ENCODE measurements at places on chromosomes 3 and 15.

GRCh38 chr3:190807719-190808375, 54.6 kb downstream of the GMNC start:
- no peak for DNase-seq

GRCh38 chr3:171710359-171710758, 99.9 kb downstream of the PLD1 start:
- DNase-seq, result no peak

GRCh38 chr3:24471486-24471885, 23.2 kb downstream of the THRB start:
- DNase-seq, result no peak

DNA sequence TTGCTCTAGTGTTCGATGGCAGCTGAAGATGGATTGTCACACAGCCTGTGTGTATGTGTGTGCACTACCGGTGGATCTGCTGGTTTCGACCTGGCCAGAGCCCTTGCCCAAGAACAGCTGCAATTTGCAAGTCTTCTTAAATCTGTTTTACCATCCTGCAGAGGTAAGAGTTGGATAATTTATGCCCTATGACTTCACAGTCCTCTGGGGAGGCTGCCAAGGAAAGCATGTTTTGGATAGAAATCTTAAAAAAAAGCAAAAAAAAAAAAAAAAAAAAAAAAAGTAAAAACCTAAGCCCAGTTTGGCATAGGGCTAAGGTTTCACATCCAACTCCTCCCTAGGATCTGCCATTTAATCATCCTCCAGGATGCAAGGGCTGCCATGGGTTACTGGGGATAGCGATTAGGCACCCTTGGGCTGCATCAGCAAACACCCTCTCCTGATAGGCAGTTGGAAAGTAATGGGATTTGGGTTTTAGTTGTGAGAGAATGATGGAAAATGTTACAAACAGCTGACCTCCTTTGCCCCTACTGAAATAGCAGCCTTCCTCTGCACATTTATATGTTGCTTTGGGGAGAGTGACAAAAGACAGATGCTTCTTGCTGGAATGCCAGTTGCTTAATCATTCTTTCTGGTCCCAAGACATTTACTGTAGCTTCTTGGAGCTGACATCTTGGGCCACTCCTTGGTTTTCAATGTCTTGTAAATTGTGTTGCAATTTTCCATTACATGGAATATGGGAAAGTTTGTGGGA, 35.4 kb downstream of the CD200R1L start:
- DNase-seq, result no peak

DNA sequence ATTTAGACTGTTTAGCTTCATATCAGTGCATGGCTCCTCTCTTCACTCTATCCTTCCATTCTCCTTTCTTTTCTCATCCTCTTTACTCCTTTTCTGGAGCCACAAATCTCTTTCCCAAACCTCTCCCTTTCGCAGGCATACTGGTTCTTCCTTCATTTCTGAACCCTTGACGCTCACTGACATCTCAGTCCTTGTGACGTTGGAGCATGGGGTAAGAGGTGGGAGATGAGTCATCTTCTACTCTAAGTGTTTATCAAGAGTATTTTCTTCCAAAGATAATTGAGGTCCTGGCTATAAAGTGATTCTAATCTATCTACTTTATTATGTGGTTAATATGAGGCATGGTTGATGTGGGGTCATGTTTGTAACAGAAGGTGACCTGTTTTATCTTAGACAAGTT, 414.2 kb downstream of the AGBL1 start:
- no peak for DNase-seq

GRCh38 chr3:144200466-144200865, 228.8 kb downstream of the DIPK2A start:
- DNase-seq, result no peak

- no peak for DNase-seq
These were observed 597.5 kb upstream of the ROBO2 start for GRCh38 chr3:76442374-76442915.

GRCh38 chr3:193317682-193318300, 60.8 kb downstream of the ATP13A5 start:
- DNase-seq, result no peak

GRCh38 chr15:92243227-92243626, 150.5 kb upstream of the ST8SIA2 start:
- DNase-seq, result no peak

- DNase-seq, result no peak
These were observed 10.9 kb upstream of the CRYBG3 start for GRCh38 chr3:97810779-97811390.

- DNase-seq, result no peak
These were observed 702 bp downstream of the ARHGEF3 start for GRCh38 chr3:56800832-56801661.

GRCh38 chr15:91308855-91309254, 208.8 kb downstream of the SV2B start:
- DNase-seq, result no peak

GRCh38 chr3:23459465-23459864, 256.3 kb downstream of the UBE2E2 start:
- DNase-seq, result no peak

DNA sequence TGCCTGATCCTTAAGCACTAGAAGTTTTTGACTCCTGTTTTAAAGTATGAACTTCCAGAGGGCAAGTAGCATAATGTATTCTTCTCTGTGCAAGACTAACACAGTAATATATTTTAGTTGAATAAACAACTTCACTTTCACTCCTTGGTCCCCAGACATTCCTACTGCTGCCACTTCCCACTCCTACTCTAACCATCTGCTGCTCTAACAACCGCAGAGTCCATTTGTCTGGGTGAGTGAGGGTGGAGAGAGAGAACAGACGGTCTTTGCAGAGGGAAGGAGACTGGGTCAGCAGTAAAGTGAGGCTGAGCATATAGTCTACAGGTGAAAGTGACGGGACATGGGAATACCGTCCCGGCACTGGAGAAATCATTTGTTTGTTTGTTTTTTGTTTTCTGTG, 301.0 kb upstream of the SLCO3A1 start:
- DNase-seq, result no peak

DNA sequence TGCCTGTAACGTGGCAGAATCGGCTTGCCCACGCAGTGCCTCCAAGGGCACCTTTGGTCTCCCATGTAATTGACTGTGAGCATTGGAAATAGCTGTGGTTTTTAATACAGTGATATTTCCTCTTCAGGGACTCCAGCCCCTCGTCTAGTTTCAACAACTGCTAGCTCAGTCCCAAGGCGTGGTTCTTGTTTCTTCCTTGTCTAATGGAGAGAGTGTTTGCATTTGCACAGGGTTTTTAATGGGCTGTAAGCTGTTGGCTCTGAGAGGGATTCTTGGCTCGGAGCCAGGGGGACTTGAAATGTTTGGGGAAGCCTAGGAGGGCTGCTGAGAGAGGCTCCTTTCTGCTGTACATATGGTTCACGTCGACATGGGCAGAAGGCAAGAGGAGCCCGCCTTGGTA, 86.2 kb downstream of the THSD4 start:
- no peak for DNase-seq

DNA sequence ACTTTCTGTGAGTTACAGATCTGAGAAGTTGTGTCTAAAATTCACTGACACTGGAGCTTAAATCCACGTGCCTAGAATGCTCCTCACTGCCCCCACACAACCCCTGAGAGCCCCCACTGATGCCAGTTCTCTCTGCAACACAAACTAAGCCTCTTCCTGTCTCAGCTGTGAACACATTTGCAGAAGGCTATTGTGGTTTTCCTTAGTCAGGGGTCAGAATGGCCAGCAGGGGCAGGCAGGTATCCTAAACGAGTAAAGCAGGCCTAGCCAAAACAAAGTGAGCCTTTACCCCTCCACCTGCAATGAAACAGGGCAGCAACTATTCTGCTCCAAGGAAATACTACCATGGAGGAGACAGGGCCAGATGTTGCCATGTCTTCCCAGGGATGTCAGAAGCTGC, 78.6 kb downstream of the FHIT start:
- no peak for DNase-seq

GRCh38 chr3:71854096-71854495, 69.1 kb upstream of the PROK2 start:
- no peak for DNase-seq

GRCh38 chr3:79094654-79095053, 673.1 kb downstream of the ROBO1 start:
- no peak for DNase-seq

DNA sequence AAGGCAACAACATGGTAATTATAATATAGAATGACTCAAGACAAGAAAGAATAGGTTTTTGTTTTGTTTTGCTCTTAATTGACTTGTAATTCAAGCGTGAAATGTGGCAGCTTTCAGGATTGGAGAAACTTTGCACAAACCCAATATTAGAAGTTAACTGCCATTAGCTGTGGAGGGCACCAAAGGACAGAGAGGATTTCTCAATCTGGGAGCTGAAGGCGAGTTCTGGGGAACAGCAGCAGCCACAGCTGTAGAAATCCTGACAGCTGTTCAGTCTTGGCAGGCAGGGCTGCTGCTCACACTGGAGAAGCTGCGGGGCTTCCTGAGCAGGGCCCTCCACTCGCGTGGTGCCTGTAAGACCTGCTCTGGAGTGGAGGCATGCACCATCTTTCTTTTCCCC, 182.2 kb upstream of the IL12A start:
- no peak for DNase-seq

DNA sequence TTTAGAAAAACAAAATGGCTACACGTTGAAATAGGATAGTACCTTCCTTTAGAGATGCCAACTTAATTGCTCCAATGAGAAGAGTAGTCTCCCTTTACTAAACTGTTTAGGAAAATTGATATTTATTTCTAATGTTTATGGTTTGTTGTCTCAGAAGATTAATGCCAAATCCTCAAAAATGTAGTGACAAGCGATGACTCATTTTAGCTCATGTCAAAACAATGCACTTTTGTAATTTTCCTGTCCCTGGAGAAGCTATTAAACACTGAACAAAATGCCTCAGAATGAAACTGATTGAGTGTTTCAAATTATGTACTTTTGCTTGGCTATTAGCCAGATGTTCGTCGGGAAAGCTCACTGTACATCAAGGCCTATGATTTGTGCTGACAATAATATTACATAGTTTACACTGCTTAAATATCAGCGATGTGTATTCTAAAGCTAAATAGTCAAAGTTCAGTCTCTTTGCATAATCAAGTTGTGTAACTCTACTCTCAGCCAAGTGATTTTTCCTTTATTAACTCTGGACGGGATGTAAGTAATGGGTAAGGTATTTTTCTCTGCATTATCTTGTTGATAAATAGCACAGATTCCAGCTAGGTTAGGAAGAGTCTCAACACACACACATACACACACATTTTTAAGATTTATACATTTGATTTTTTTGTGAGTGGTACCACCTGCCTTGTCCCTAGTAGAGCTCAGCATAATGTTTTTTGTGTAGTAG, 83.7 kb downstream of the CMSS1 start:
- no peak for DNase-seq

- DNase-seq, result no peak
These were observed 26.0 kb downstream of the DCBLD2 start for GRCh38 chr3:98875535-98875934.

DNA sequence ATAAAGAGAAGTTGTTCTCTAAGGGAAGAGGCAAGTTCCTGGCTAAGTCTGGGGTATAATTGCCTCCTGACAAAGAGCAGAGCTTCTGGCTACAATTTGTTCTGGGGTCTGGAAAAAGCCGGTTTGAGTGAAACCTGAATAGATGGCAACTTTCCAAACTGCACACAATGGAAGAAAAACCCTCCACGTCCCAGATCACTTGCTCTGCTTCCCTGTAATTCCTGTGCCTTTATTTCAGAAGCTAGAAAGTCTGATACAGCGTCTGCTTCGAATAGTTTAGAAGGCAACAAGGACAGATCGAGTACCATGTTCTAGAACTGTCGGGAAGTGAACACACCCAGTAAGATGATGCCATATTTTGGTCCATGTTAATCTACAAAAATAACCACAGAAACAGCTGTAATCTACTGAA, 1.6 kb upstream of the WDR82 start:
- DNase-seq, result no peak

DNA sequence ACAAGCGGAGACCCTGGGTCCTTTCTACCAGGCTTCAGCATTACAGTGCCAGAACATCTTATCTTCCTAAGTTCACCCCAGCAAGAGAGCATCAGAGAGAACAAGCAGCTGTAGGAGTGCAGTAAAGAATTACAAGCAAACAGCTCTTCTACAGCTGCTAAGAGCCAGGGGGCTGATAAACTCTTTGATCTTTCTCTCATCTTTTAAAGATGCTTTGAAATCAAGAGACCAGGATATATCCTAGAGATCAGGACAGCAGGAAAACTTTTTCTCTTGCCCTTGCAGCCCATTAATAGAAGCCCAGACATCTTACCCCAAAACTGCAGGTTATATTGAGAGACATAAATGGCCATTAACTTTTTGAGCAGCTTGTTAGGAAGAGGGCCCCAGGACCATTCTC, 198.1 kb downstream of the RSL24D1 start:
- no peak for DNase-seq

- DNase-seq, result no peak
These were observed 45.0 kb downstream of the CCR1 start for GRCh38 chr3:46162975-46163555.

DNA sequence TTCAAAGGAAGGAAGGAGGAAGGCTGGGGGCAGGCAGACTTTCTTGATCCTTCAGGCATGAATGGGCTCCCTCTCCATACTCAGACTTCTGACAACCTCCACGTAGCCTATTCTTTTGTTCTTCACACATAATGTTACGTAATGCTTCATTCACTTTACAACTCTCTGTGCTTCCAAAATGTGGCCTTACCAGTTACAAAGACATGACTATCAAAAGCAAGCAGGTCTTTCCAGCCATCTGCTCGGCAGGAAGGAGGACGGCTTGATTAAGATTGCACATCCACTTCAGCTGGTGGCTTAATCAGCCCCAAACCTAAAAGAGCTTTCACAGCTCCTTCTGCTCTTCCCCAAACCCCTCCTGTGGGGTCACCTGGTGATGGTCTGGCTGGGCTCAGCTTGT, 263.2 kb downstream of the XXYLT1 start:
- no peak for DNase-seq

DNA sequence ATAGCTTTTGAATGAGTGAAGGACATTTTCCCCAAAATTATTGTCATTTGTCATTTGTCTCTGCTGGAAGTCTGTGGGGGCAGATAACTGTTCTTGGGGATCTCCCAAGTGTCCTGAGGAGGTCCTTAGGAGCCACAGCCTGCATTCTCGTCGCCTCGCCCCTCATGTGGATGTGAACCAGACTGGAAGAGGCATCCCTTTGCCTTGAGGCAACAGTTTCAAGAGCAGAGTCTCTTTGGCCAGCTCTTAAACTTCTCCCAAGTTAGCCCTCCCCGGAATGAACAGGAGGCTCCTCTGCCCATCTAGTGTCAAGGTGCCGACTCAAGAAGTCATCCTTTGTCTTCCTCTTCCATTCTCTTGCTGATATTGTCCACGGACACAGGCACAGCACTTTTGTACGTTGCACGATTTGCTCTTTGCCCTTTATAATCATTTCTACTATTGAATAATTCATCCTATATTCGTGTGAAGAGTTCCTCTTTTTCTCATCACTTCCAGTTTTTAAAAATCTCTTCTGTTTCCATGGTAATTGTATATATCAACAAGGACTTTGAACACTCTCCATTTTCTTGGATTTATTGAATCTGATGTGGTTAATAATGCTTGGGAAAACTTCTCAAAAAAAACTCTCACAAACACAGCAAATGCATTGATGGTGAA, 40.8 kb upstream of the CD47 start:
- DNase-seq, result no peak

- DNase-seq, result no peak
These were observed 53.2 kb downstream of the LIPC start for GRCh38 chr15:58484791-58485600.
